NCI-H69 (cell line): ENCODE measurements at places on chromosomes 3 and 15.

- no peak for DNase-seq
Measured at GRCh38 chr3:45026957-45027356, 854 bp downstream of the CLEC3B start.

GRCh38 chr3:8500319-8500988, 1.2 kb upstream of the LMCD1 start:
- DNase-seq: no peak

DNA sequence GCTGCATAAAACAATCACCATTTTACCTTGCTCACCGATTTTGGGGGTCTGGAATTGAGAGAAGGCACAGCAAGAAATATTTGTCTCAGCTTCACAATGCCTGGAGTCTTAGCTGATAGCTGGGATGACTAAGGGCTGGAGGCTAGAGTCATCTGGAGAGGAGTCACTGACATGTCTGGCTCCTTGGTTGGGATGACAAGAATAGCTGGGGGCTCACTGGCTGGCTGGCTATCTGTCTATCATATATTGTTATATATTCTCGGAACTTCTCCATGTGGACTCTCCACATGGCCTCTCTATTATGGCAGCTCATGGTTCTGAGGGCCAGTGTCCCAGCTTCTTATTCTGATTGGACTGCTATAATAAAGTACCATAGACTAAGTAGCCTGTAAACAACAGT, 20.0 kb upstream of the TRIM71 start:
- DNase-seq: no peak

- DNase-seq: no peak
Measured at GRCh38 chr15:60899322-60899966, 329.7 kb downstream of the RORA start.

GRCh38 chr15:51709031-51709430, 27.7 kb downstream of the SCG3 start:
- DNase-seq: no peak
